Aorta (tissue), 5 donors: ENCODE measurements at places on chromosomes 3 and 15. TPM values are rescaled to one million over a fixed set of nuclear protein-coding genes. Genes with fewer than 3 reads are reported as not detected.

DNA sequence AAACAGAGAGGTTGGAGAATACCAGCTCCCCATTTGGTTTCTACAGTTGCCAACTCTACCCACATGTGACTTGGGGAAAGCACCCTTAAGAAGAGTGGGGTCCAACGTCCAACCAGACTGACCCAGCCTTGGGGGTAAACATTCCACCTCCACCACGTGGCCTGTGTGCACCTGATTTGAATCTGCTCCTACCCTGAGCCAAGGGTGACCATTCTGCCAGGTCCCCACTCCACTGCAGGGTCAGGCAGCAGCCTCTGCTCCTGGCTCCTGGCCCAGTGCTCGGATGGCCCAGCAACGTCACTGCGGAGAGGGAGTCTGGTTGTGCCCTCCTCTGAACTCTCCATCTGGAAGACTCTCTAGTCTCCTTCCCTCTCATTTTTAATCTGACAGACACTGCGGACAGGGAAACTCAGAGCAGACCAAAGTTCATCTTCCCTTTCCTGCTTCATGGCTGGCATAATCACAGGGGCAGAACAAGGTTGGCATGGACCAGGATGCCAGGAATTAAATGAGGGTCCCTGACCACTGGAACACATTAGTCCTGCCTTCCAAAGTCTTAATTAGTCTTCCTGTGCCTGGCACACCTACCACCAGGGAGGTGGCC lies 29.4 kb downstream of the FHIT start:
- H3K4me3 ChIP-seq, result no peak overlapping the region
- no peak overlapping the region for H3K27ac ChIP-seq
- H3K27me3 ChIP-seq, result no peaks in the 10 kb centered on the region
- no peak for DNase-seq

CFAP44 gene
- total RNA-seq, result 6.7 TPM

LRRN1 gene
- 6.6 TPM for total RNA-seq

- no peak for DNase-seq
- H3K4me1 ChIP-seq, result peaks cover 3% of the 10 kb centered on the region
- no peak overlapping the region for H3K4me3 ChIP-seq
- H3K36me3 ChIP-seq, result no peaks in the 10 kb centered on the region
- H3K27me3 ChIP-seq, result no peaks in the 10 kb centered on the region
Measured at GRCh38 chr15:66923438-66923881, 141.9 kb upstream of the SMAD3 start.

- no peaks in the 10 kb centered on the region for H3K4me1 ChIP-seq
- H3K4me3 ChIP-seq, result no peak overlapping the region
- peak overlapping the region; percentile 37 for H3K27ac ChIP-seq
Measured at GRCh38 chr3:8445861-8446260, 55.8 kb upstream of the LMCD1 start.

IL17RD gene
- 4.3 TPM for total RNA-seq

- no peaks in the 10 kb centered on the region for H3K27me3 ChIP-seq
- H3K36me3 ChIP-seq, result no peaks in the 10 kb centered on the region
- H3K4me3 ChIP-seq, result no peak overlapping the region
- no peak for DNase-seq
- no peaks in the 10 kb centered on the region for H3K4me1 ChIP-seq
Measured at GRCh38 chr3:130377960-130378676, 32.6 kb downstream of the COL6A5 start.
